ENCODE measurements at places on chromosomes 1 and 21.

DNA sequence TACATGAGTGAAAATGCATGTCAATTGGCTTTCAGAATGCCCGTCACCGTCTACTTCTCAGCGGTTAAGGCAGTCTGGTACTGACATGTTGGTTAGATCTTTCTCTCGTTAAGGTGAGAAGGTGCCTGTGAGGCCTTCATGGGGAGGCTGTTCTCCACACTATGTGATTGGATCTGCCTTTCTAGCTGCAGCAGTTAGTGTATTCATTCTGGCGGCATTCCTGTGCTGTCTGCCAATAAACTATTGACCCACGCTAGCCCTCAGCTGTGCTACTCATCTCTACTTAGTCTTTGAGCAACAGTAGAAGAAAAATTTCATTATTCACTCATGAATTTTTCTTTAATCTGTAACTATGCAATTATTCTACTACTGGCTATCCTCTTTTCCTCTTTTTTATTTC is 32.0 kb downstream of the CCSAP start:
- DNase-seq, result no peak

DNA sequence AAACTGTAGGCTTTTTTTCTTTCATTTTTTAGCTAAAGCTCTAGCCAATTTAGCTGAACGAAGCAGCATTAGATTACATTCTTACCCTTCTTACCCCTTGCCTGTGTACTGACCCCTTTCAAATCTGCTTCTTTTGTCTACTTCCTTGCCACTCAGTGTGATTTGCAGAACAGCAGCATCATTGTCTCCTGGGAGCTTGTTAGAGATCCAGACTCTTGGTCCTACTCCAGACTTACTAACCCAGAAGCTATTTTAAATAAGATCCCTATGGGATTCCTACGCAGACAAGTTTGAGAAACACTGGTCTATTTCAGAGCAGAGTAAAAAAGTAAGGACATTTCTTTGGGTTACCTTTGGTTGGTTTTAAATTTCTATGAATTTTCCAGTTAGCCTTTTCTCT is 13.8 kb downstream of the LRRC39 start:
- DNase-seq, result no peak

GRCh38 chr1:200885623-200886402 is 8.9 kb upstream of the INAVA start:
- no peak for DNase-seq

DNA sequence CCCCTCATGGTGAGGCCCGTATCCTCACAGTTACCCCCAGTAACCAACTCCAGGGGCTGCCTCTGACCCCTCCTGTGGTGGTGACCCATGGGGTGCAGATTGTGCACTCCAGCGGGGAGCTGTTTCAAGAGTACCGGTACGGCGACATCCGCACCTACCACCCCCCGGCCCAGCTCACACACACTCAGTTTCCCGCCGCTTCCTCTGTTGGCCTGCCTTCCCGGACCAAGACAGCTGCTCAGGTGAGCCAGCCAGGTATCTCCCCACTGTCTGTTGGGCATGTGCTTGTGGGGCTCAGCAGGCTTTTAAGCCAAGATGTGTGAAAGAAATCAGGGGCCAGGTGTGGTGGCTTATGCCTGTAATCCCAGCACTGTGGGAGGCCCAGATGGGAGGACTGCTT is 39.9 kb downstream of the ZBTB17 start:
- no peak for DNase-seq

DNA sequence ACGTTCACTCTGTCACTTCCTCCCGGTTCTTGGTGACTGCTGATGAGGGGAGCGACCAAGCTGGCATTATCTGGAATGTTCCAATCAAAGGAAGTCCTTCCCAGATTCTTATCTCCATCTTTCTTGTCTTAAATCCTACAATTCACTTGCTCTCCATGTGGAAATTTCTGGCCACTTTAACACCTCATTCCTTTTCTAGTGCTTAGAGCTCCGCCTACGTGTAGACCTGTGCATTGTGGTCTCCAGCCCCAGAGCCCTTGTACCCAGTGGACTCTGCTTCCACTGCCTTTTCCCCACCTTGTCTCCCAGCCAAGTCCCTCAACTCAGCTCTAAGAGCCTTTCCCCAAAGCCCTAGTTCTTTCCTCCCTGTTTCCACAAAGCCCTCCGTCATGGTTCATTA is 12.2 kb upstream of the KLHDC7A start:
- no peak for DNase-seq

DNA sequence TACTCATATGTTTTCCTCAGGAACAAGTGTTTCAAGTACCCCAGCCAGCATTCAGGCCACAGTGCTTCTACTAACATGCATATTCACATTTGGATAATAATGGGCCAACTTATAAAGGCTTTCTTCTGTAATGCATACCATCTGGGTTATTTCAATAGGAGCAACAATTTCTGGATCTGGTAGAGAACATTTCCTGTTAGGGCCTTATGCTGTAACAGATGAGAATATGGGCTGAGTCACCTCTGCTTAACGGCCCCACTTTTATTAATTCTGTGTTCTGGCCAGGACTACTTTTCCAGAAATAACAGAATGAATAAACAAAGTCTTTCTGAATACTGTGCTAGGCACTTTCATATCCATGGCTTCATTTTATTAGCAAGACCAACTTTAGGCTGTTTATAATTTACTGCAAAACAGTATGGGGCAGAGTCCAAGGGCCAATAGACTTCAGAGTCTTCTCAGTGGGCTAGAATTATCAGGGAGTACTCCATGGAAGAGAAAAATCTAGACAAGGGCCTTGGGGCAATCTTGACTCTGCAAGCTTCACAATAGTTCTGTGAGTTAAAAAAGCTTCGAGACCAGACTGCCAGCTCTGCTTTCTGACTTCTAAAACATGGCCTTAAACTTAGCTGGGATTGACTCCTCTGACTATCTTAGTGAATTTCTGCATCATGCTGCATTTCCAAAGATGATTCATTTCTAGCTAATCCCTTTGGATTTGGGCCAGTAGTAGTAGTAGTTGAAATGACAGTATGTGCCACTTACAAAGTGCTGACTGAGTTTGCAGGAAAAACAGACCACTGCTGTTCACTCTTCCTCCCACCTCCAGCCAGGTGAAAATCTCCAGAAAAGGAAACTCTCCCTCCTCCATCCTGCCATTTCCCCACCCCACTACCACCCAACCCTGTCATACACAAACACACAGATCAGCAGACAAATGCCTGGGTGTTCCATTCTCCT is 8.2 kb upstream of the SSX2IP start:
- DNase-seq, result no peak

- DNase-seq, result no peak
These were observed 72.5 kb downstream of the RRAGC start for GRCh38 chr1:38787041-38787440.

GRCh38 chr1:111956155-111956771 is 33.2 kb downstream of the KCND3 start:
- DNase-seq, result no peak

- no peak for DNase-seq
These were observed 124.0 kb downstream of the SYT14 start for GRCh38 chr1:210061992-210062391.

GRCh38 chr1:59750328-59751003 is 64.3 kb upstream of the HOOK1 start:
- no peak for DNase-seq
